ENCODE measurements at places on chromosomes 7 and 10.

- DNase-seq, result no peak
These were observed 57.3 kb downstream of the SLC39A12 start for GRCh38 chr10:18008986-18009385.

DNA sequence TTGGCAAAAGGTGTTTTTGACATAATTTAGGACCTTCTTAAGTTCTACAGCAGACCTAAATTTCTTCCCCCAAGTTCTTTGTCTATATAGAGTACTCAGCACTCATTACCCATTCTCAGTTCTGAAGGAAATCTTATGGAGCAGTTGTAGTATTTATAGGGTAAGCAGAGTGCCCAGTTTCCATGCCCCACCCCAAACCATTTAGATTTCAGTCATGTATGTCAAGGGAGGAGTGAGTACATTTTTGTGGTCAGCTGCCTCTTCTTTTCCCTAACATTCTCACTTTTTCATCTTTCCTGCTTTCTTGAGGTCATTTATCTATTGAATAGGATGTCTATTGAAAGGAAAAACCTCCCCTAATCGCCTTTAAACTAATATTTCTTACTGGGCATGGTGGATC, 83.3 kb downstream of the KAT6B start:
- no peak for DNase-seq

GRCh38 chr10:124212702-124213101, 119.3 kb upstream of the CHST15 start:
- no peak for DNase-seq

DNA sequence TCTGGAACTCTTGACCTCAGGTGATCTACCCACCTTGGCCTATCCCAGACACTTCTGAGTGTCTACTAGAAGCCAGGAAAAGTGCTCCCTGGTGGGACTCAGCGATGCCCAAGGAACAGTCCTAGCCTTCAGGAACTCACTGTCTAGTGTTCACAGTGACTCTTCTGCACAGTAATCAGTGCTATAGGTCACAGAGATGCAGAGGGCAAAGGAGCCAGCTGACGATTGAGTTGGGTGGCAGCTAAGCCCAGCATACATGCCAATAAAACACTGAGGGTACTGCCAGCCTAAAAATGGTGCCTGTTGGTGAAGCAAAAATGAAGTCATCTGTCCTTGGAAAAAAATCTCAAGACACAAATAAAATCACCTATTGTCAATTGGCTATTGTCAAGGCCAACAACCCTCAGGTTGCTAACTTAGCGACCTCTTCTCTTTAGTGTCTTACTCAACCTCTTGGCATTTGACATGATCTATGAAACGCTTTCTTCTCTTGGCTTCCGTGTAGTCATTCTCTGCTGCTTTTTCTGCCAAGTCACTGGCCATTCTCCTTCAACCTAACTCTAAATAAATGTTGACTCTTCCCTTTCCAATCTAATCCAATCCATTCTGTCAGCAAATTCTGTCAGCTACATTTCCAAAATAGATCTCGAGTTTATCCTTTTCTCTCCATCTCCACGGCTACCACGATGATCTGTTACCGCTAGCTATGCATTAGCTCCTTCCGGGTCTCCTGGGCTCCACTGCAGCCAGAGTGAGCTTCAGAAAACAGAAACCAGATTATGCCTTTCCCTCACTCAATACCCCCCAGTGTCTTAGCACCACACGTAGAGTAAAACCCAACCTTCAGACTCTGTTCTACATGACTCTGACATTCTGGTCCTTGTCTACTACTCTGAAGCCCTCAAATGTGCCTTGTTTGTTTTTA, 99.2 kb downstream of the ATXN7L1 start:
- no peak for DNase-seq

Data from GM12864 (cell line).